ENCODE measurements at places on chromosomes 3 and 15.

DNA sequence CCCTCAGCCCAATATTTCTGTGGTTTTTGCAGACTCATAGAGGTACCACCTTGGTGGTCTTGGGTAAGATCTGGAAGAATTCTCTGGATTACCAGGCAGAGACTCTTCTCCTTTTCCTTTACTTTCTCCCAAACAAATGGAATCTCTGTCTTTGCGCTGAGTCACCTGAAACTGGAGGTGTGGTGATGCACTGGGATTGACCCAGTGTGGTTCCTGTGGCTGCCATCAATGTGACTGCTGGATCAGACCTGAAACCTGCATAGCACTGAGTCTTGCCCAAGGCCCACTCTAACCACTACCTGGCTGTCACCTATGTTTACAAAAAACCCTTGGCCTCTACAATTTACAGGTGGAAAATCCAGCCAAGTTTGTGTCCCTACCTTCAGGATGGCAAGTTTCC lies 295.3 kb downstream of the RBMS3 start:
- DNase-seq: no peak

- DNase-seq: no peak
Observed at GRCh38 chr3:109188741-109189140, 52.2 kb downstream of the C3orf85 start.

- DNase-seq: no peak
Observed at GRCh38 chr3:64222501-64223111, 2.7 kb downstream of the PRICKLE2 start.

DNA sequence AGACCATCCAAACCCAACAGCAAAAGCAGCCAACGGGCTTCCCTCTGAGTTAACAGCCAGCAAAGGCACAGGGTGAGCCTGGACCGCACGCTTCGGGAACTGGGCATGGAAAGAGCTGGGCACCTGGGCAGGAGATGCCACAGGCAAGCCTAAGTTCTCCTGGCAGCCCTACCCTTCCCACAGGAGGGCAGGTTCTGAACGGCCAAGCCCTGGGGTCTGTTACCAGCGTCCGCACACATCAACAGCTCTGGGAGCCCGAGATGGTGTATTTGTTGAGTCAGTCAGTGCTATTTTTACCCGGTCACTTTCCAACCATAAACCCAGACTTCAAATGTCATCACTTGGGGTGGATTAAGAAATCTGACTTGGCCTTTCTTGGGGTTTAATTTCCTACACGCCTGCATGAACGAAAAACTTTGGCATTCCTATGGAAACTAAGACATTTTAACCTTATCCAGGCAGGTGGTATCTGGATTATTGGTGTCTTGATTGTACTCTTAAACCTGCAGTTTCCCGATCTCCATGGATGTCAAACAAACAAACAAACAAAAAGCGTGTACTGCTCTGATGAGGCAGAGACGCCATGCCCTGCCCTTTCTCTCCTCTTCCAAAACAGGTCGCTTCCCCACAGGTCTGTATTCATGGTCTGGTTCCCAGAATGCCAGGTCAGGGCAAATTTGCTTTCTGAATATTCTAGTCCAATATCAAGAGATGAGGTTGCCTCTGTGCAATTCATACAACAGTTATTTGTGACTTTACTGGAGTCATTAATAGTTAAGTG lies 99.7 kb downstream of the XXYLT1 start:
- DNase-seq: peak; percentile 36

DNA sequence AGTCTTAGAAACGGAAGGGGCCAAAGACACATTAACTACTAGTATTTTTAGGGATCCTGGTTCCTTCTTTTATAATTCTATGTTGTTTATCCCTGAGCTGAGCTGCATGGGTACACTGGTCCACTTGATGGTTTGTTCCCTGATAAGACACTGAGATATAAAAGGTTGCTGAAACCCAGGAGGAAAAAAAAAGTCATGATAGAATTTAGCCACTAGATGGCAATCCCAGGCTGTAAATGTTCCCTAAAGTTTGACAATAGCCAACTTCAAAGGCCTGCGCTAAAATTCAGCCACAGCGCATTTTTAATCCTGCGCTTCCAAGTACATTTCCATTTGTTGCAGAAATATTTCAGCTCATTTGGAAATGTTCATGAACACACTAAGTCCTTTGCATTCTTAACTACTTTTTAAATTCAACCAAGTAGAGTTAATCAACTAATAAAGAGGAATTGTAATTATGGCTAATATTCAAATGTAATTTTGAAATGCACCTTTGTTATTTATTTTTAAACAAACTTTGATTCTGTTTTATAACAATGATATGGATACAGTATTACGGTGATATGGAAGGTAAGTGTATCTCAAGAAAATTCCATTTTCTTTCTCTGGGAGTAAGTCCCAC lies 249.3 kb upstream of the FEZF2 start:
- no peak for DNase-seq

DNA sequence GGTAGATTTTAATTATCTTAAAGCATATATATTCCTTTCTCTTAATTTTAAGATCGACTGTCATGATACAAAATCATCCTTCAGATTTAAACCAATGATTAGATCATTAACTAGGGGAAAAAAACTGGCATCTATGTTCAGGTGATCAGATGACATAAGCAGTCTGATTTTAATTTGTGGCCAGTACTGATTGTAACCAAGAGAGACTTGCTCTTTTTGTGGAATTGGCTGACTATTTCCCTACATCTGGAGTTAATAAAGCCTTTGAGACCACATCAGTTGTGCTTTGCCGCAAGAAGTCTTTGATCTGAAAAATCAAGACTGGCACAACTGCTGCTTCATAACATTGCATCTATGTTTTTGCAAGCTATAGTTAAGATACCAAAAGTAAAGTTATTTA lies 148.4 kb upstream of the CGNL1 start:
- DNase-seq: no peak

GRCh38 chr15:78691167-78691850 lies 50.3 kb upstream of the CHRNB4 start:
- peak; percentile 58 for DNase-seq

GRCh38 chr15:48086576-48086975 lies 34.2 kb upstream of the SLC24A5 start:
- DNase-seq: peak; percentile 73

GRCh38 chr3:16795581-16795980 lies 89.2 kb upstream of the PLCL2 start:
- no peak for DNase-seq

GRCh38 chr3:12253516-12254343 lies 35.1 kb upstream of the PPARG start:
- no peak for DNase-seq

DNA sequence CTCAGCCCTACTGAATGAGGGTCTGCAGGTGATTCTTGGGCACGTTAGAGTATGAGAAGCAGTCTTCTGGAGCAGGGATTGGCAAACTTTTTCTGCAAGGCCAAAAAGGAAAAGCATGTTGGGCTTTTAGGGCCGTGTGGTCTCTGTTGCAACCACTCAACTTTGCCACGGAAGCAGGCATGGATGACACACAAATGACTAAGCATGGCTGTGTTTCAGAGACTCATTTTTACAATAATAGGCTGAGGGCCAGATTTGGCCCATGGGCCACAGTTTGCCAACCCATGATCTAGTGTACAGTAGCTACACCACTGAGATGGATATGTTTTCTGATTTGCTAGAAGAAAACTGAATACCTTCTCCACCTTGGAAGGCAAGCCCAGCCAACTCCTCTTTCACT lies 66.1 kb upstream of the PRICKLE2 start:
- DNase-seq: no peak

DNA sequence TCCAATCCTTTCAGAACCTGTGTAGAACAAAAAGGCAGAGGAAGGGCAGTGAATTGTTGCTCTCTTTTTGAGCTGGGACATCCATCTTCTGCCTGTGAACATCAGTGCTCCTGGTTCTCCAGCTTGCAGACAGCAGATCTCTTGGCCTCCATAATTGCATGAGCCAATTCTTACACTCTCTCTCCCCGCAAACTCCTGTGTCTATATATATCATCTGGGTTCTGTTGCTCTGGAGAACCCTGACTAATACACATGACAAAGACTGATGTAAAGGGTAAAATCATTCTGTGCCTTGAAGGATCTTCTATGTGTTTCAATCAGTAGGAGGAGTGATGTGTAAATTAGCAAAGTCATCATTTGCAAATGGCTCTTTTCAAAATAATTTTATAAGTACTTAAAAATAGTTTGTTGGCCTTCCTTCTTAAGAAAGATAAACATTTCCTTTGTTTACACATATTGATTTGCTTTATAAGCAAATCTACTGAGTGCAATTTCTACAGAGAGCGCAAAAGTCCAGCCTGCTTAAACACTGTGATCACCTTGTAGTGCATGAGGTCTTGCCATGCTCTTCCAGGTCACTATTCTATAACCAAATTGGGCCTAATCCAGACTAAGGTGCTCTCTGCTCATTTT lies 154.9 kb upstream of the ANKRD28 start:
- DNase-seq: no peak

- DNase-seq: no peak
Observed at GRCh38 chr3:167467848-167468611, 5.8 kb downstream of the SERPINI2 start.

DNA sequence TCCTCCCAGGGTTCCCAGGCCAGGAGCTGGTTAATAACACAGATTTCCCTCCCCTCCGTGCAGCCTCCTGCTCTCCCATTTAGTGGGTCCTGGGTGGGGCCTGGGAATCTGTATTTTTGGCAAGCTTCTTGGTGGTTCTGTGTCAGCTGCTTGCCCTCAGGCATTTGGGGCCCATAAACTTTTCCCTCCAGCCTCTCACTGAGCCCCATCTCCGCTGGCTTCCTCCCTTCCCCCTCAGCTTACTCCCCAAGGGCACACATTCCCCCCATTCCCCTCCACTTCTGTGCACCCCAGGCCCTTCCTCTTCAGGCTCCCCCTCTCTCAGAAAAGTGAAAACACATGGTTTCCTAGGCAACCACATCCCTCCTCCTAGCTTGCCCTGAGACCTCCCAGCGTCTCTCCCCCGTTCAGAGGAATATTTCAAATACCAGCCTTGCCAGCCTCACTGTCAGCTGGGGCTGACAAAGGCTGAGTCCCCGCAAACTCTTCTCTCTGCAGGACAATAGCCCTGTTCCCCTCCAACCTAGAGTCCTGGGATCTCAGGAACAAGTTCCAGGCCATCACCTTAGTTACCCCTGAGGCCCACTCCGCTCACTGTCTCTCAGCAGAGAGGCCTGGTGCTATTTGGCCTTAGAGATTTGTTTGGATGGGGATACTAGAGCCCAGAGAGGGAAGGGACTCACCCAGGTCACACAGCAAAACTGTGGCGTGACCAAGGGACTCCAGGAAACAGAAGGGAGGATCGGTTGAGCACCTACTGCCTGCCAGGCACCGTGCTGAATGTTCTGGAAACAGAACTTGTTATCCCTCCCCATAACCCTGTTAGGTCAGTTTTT lies 44.6 kb upstream of the SMAD6 start:
- DNase-seq: peak; percentile 55

DNA sequence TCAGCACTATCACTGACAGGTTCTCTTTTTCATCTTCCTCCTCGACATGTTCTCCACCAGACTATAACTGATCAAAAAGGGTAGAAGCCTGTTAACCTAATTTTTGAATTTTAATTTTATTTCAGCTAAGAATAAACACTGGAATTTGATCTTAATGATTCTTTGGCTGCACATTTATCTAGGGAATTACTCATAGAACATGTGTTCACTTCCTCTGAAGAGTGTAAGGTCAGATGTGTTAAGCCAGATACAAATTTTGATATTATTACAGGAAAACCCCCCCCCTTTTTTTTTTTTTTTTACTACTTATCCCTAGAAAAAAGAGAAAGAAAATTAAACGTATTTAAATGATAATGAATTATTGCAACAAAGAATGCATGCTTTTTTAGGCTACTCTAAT lies 15.0 kb downstream of the DCBLD2 start:
- DNase-seq: no peak

All from left hindlimb (tissue), 1 donor.